ENCODE measurements at places on chromosomes 3 and 15.

- DNase-seq: no peak
Measured at GRCh38 chr3:27565201-27565852, 81.1 kb upstream of the SLC4A7 start.

- no peak for DNase-seq
Measured at GRCh38 chr3:21745966-21746365, 5.0 kb downstream of the ZNF385D start.

GRCh38 chr3:73536336-73536895 is 88.3 kb downstream of the PDZRN3 start:
- no peak for DNase-seq

DNA sequence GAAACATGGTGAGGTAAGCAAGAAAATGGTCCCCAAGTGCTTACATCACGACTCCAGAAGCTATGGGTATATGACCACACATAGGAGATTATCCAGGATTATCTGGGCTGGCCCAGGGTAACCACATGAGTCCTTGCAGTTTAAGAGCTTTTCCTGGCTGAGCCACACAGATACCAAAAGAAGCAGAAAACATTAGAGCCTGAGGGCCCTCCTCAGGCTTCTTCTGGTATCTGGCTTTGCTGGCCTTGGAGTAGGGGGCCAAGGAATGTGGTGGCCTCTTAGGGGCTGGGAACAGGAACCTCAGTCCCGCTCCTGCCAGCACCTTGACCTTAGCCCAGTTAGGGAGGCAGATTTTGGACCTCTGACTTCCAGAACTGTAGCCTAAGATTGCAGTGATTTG is 259.1 kb downstream of the KCNMB2 start:
- DNase-seq: no peak

GRCh38 chr3:62373714-62374333 is 474 bp upstream of the FEZF2 start:
- DNase-seq: peak; percentile 5

DNA sequence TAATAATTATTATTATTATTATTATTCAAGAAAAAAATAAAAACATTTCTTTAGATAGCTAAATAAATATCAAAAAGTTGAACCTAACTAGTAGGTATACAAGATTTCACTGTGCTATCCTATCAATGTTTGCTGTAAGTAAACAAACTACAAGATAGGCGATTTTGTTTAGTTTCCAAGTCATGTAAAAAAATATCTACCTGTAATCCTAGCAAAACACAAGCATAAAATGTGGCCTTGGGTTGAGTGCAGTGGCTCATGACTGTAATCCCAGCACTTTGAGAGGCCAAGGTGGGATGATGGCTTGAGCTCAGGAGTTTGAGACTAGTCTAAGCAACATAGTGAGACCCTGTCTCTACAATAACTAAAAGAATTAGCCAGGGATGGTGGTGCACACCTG is 71.6 kb upstream of the CSPG5 start:
- DNase-seq: no peak

DNA sequence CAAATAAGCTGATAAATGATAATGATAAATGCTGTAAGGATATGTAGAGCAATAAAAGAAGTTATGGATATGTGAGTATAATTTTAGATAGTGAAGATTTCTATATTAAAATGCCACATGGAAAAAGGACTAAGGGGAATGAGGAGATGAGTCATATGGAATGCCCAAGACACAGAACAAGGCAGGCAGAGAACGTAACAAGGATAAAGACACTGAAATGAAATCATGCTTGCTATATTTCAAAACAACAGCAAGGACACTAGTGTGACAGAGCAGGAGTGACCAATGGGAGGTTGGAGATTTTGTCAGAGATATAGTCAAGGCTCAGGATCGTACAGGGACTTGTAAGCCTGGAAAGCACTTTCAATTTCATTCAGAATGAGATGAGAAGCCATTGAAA is 621.5 kb upstream of the SEMA6D start:
- DNase-seq: no peak

- DNase-seq: no peak
Measured at GRCh38 chr15:31326875-31327668, 437 bp downstream of the KLF13 start.

DNA sequence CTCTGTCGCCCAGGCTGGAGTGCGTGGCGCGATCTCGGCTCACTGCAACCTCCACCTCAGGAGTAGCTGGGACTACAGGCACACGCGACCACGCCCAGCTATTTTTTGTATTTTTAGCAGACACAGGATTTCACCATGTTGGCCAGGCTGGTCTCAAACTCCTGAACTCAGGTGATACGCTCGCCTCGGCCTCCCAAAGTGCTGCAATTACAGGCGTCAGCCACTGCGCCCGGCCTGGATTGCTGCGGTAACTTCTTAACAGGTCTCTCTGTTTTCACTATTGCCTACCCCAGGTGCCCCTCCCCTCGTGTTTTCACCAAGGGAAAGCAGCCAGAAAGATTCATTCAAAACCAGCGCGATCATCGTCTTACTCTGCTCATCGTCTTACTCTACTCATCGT is 10.5 kb downstream of the ADAMTS7 start:
- no peak for DNase-seq

DNA sequence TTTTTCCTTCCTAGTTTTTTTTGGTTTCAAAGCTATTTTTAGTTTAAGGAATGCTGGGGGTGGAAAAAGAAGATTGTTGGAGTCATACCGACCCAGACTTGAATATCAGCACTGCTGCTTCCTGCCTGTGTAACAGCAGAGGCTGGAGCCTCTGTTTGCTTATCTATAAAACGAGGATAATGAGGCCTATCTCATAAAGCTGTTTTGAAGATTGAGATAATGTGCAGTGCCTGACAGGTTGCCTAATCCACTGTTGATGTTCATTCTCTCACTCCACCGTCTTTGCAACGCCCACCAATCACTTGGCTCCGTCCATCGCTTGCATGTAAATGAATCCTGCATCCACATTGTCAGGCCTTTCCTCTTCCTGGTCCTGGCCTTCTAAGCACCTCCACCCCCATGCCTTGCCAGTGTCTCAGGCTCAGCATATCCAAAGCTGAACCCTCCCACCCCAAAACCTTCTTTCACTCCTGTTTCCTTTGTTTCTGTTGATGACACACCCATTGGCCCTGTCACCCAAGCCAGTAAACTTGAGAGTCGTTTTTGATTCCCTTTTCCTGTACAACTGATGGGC is 94.9 kb downstream of the MEX3B start:
- DNase-seq: no peak

- DNase-seq: no peak
Measured at GRCh38 chr3:138694287-138695007, 85.9 kb downstream of the FAIM start.

DNA sequence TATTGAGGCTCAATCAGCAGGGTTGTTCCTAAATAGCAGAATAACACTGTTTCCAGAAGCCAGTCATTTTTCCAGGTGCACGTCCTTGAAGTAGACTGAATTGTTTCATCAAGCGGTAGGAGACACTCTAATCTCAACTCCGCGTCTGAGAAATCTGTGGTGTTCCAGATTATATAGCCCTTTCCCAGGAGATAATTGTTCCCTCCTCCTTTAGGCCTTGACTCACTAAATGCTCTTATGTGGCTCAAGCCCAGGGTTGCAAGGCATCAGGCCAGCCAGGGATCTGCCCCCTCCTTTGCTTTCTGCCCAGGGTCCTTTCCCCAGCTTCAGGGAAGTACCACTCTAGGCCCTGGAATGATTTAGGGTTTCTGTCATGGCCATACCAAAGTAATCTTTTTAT is 5.7 kb upstream of the HLTF start:
- DNase-seq: no peak

- DNase-seq: no peak
Measured at GRCh38 chr3:31247850-31248562, 284.7 kb upstream of the STT3B start.

DNA sequence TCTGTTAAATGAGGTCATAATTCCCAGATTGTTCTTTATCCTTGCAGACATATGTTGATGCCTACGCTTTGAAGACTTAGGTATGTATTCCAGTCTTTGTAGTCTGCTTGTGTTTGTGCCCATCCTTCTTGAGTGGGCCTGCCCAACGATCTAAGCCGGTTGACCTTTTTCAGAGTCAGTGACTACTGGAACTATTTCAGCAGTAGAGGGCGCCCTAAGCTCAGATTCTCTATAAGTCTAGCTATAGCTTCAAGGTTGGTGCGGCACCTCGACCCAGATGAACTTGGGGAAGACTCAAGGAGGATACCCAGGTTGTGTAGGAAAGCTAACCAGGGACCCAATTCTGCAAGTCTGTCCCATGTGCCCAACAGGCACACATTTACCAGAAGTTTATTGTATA is 228.8 kb upstream of the PPP2R3A start:
- DNase-seq: peak; percentile 39

- no peak for DNase-seq
Measured at GRCh38 chr15:64695561-64695992, 79.8 kb downstream of the RBPMS2 start.

GRCh38 chr3:75332794-75333193 is 331.3 kb upstream of the FRG2C start:
- no peak for DNase-seq

GRCh38 chr15:29952225-29952624 is 130.0 kb upstream of the TJP1 start:
- no peak for DNase-seq

- no peak for DNase-seq
Measured at GRCh38 chr15:100898152-100898490, 18.5 kb downstream of the ALDH1A3 start.

GRCh38 chr15:72265031-72265430 is 7.3 kb downstream of the PARP6 start:
- no peak for DNase-seq

DNA sequence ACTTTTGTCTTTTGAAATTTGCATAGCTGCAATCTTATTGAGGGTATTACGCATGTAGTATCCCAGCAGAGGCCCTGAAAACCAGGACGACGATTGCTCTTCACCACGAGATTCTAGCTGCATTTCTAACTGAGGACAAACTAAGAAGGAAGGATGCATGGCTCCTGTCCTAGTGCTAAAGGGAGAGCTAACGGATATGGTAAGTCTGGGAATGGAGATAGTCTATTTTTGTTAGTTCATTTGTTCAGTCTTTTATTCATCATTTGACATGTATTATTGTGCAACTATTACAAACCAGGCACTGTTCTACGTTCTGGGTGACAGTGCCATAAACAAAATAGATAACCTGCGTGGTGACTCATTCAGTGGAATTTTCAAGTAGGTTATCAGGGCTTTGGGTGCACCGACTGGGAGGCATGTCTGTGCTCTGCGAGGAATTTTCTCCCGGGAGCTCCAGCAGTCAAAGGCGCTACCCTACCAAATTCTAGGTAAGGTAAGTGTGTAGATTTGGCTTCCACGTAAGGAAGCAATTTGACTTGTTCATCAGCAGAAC is 51.9 kb upstream of the ETV5 start:
- no peak for DNase-seq

- no peak for DNase-seq
Measured at GRCh38 chr3:45965253-45965652, 22.0 kb downstream of the CXCR6 start.

GRCh38 chr3:4162096-4162495 is 141.1 kb upstream of the SETMAR start:
- no peak for DNase-seq

- no peak for DNase-seq
Measured at GRCh38 chr3:45865563-45865962, 20.8 kb upstream of the CCR9 start.

GRCh38 chr3:70488816-70489215 is 176.4 kb upstream of the MDFIC2 start:
- DNase-seq: no peak

DNA sequence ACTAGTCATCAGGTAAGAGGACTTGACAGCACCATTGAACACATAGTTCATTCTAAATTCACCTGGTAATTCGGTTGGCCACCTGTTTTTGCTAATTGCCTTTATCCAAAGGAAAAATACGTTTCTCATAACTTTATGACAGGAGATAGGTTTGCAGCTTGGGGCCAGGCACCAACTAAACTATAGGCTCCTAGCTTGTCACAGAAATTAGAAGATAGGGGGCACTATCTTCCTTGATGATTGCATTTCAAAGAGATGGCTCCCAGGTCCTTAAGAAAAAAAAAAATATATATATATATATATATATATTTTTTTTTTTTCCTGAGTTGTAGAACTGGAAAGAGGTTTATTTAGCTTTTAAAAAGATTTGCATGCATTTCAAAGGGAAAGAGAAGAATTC is 563.6 kb downstream of the NAALADL2 start:
- DNase-seq: no peak

DNA sequence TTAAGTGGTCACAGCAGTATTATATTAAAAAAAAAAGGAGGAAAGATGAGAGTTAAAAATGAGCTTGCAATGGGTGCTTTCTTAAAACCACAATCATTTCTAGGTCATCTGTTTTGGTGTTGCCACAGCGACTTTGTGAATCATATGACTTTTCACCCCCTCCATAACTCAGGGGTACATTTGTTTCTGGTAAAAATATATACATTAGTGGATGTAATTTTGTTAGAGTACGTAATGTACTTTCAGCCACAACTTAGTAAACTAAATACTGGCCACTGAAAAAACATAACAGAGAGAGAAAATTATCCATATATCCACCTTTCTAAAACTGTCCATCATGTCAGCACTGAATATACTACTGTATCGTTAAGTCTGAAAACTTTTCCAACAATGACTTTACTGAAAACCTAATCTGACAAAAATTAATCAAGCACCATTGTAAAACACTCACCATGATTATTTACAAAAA is 3.4 kb downstream of the ANKRD28 start:
- no peak for DNase-seq

DNA sequence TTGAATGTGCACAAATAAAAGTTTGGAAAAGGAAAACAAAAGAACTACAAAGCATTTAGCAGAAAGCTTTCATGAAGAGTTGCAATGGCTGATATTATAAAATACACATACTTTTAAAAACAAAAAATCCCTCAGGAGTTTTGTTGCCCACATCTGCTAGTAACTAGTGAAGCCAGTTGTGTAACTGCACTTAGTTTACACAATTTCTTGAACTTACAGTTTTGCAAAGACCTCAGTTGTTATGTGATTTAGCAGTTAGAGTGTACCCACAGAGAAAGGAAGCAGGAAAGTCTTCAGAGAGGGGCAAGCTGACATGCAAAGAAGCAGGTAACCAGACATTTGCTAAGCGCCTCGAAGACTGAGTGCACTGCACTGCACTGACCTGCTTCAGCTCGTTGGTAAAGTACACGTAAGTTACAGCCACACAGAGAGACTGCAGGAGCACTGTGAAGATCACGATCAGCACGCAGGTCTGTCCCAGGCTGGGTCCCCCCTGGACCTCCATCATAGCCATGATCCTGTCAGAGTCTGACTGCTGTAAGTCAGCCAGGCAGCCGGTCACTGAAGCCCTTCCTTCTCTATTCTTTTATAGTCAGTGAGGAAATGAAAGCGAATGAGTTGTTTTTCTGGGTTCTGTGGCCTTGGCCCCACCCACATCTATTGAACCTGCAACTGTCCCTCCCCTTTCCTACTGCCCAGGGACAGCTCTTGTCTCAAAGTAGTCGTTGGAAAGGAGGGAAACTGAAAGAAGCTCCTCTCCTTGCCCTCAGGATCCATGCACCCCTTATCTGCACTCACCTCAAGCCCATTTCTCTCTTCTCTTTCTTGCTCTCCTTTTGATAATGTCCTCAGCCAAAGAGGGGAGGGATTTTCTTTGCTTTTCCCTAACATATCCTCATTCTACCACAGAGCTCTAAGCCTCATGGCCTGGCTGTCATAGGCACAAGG is at the start of gene TNFSF10:
TSS of gene TNFSF10 (minus strand) at position 560 of the 948 bp plus-strand sequence. CDS start at position 514, 46 bp downstream.
- DNase-seq: peak; percentile 16
